ENCODE measurements at places on chromosomes 5 and 9.

- DNase-seq: no peak
Observed at GRCh38 chr9:115278326-115279035, 160.5 kb upstream of the TNC start.

DNA sequence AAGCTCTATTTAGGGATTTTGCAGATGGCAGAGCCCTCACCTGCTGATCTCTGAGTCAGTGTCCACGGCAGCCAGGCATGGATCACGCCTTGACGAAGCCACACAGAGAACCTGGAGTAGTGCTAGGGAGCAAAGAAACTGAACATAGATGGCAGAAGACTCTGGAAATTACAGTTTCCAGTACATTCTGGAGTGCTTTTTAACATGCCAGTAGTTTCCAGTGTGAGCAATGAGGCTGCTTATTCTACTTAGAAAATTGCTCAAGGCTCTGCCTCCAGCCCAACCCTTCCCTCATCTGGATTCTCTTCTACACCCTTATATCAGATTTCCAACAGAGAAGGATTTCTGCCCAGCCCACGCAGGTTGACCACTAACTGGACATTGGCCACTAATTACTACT lies 203.3 kb downstream of the ADAMTS12 start:
- DNase-seq: no peak

- no peak for DNase-seq
Observed at GRCh38 chr9:112493393-112494137, 6.9 kb downstream of the KIAA1958 start.

DNA sequence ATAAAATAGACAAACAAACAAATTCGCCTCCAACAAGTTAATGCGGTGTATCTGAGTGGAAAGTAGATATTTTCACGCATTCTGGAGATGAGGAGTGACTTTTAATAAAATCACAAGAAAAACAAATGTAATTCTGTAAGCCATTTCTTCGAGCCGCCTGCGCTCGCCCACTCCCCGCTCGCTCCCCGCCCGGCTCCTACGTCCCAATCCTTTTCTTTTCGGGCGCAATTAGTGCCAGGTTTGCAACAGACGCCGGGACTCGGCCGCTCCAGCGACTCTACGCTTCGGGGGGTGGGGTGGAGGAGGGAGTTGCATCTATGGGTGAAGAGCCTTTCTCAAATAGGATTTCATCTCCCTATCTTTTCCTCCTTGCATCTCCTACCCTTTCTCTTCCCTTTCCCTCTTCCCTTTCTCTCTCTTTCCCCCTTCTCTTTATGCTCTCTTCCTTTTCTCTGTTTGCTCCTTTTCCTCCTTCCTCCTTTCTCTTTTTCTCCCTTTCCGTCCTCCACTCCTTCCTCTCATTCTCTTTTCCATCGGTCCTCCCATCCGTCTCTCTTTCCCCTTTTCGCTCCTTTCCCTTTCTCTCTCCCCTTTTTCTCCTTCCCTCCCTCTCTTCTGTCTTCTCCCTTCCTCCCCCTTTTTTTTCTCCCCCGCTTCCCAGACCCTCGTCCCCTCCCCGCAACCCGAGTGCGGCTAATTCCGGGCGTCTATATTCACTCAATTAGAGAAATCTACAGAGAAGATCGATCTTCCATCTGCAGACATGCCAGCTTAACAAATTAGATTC lies 6.1 kb upstream of the OTP start:
- DNase-seq: no peak

DNA sequence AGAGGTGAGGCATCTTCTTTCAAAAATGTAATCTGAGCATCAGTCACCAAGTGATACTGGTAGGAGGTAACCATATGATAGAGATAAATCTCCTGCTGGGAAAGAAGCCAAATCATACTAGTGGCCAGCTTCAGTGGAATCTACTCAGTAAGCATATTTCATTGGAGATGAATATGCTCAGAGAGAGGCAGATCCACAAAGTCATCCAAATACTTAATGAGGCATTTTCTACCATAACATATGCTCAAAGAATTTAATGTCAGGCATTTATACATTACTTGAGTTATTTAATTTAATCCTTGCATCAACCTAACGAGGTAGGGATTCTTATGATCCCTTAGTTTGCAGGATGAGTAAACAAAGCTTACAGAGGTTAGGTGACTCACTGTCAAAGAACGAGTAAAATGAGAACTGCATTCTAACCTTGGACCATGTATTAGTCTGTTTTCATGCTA lies 50.9 kb upstream of the DMRTA1 start:
- no peak for DNase-seq

All from NCI-H2107 (cell line).